ENCODE measurements at places on chromosomes 1 and 21.

- DNase-seq, result no peak
Measured at GRCh38 chr1:11448373-11449099, 30.4 kb upstream of the DISP3 start.

DNA sequence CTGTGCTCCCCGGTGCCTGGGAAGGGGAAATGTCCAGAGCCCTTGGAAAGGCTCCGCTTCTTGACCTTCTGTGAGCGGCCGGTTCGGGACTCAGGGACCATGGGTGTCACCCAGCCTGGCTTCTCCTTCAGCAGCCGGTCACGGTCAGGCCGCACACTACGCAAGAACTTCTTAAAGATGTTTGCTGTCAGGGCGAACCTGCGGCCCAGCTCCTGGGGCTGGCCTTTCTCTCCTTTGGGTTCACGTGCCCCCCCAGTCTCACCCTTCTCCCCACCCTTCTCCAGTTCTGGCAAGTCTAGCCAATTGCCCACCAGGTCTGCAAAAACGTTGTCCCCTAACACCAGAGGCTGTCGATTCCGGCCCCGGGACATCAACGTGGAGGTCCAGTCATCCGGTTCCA is 12.1 kb downstream of the INKA2 start:
- DNase-seq, result no peak

- no peak for DNase-seq
Measured at GRCh38 chr1:46064708-46065107, 67.7 kb downstream of the PIK3R3 start.

DNA sequence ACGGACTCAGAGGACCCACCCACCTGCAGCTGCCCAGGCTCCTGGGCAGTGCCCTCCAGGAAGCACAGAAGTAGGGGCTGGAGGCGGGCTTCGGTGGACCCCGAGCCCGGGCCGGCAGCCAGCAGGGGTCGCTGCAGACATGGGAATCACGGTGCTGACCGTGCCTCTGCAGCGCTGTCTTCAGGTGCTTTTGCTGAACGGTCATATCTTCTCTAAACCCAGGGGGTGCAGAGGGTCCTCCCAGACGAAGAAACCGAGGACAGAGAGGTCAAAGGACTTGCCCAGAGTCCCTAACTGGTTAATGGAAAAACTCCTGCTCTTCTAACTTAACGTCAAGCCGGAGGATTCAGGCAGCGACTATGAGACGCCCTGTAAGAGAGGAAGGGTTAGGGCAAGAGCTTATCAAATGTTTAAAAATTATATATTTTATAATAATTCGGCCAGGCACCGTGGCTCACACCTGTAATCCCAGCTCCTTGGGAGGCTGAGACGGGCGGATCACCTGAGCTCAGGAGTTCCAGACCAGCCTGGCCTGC is 21.5 kb upstream of the LEFTY2 start:
- DNase-seq, result peak; percentile 44

DNA sequence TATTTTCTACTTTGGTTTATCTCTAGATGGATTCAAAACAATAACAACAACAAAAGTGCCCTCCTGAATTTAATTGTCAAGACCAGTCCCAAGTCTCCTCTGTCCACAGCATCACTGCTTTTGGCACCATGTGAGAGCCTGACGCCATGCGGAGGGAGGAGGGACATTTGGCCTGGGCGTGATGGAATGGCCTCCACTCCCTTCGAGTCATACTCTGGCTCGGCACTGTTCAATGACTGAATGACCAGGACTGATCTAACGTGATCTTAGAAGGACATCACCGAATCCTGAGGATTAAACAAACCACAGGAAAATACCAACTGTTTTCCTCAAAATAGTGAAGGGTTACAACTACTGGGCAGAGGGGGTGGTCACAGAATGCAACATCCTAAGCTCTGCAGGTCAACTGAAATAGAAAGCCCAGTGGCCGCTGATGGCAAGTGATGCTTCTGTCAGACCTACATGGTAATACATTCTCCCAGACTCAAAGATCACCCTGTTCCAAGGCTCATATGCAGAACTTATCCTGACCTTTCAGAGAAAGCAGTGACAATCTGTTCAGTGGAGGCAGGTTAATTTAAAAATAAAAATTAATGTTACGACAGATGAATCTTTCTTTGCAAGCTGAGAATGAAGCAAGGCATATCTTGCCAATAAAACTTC is 19.1 kb downstream of the SRSF4 start:
- DNase-seq, result no peak

DNA sequence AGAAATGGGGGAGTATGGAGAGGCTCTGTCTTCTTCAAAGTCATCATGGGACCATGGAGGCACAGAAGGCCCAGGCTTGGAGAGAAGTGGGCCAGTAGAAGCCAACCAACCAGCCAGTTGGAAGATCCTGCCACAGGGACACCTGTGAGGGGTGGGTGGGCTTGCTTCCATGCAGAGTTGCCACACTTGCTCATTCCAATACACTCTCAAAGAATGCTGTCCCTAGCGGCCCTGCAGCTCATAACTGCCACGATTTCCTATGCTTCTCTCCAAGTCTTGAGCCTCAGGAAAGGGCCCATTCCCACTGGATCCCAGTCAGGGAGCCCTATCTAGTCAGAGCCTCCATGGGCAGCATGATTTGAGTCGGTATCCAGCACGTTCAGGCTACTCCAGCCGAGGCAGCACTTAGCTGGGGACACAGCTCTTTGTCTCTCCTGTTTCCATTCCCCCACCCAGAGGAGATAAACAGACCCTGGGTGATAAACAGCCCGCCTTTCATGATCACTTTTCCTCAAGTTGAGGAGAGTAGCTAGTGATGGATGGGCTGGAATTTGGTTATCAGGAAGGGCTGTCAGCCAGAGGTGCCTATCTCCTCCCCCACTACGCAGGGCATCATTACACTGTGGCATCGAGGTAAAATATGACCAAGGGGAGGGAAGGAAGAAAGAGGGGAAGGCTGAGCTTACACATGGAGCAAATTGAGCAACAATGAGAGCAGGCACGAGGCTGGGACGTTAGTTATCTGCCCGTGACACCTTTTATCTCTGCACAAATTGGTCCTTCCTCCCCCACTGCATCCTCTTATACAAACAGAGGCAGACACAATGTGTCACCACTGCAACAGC is 64.6 kb downstream of the ERI3 start:
- DNase-seq, result no peak

DNA sequence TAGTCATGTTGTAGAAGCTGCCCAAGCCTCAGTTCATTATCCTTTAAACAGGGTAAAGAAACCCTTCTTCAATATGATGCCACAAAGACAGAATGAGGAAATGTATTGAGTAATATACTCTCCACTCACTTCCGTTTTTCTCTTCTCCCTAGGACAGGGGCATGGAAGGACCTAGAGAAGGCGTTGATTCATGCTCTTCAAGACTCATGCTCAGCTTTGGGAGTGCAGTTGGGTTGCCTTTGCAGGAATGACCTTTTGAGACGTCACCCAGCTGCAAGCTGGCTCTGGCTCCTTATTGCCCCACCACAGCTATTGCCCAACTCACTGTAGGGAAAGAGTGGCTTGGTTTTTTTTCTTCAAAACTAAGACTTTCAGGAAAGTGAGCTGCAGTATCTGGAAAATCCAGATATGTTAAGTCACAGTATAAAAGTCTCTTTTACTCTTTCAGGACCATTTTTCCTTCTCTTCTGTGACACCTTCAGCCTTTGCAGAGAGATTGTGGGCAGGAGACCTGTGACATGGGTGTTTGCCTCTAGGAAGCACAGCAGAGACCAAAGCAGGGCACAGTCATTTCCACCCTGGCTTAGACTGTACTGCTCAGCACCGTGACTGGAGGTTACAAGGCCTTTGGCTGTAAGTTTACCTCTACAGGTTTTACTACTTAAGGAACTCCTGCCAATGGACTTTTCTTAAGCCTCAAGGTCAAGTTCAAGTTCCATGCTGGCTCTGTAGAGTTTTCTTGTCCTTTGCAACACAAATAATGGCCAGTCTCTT is 39.5 kb downstream of the XCL2 start:
- no peak for DNase-seq

DNA sequence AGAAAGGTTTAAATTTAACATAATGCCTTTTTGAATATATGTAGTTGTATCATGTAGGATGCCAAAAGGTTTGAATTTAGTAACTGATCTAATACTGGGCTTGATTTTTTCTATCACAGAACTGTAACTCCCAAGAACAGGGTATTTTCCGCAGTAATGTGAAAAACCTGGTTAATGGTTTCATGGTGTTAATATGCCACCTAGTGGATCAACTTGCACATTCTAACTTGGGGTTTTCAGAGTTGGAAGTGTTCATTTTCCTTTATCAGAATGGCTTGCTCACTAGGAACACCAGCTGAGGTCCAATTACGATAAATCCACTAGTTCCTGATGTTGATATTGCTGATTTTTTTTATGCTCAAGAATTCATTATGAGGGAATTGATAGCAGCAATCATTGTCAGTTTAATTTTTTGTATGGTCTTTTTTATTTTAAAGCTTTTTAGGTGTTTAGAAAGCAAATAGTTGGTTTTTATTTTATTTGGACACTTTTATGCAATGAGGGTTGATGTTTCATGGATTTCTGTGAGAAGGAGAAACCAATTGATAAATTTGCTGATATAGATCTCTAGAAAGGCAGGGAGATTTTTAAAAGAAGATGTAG is 157.2 kb downstream of the PLA2G4A start:
- DNase-seq, result no peak

- DNase-seq, result no peak
Measured at GRCh38 chr1:163039707-163040093, 29.5 kb upstream of the RGS4 start.

GRCh38 chr1:74771913-74772515 is 39.1 kb downstream of the TYW3 start:
- DNase-seq, result no peak

DNA sequence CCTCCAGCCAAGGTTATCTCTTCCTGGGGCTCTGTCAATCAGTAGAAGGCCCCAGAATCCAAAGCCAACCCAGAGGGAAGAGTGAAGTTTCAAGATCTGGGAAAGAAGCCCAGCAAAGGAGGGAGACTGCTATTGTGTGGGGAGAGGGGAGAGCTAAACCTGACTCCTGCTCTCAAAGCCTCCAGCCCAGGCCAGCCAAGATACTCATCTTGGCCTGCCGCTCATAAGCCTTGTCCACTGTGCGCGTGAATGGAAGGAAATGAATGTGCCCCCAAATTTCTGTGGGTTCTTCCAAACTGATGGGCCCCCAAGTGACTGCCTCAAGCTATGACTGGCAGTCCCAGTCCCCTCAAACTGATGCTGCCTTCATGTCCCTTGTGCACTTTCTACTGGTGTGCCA is 2.0 kb downstream of the PLXNA2 start:
- DNase-seq, result no peak

- no peak for DNase-seq
Measured at GRCh38 chr21:16294128-16294527, 564.3 kb downstream of the USP25 start.

DNA sequence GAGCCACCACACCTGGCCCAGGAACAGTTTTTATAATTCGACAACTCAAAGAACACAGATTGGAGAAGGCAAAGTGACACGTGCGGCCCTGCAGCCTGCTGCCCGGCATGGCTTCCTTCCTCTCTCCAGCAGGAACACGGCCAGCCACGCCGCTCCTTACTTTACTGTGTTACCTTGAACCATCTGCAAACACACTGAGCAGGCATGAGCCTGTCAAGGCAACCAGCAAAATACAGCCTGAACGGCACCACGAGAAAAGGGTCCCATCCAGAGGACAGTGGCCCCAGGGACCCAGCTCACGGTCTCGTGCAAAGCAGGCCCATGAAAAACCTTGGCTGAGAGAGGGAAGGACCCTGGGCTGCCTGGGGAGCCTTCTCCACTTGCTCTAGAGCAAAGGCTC is 38.8 kb downstream of the NPHP4 start:
- no peak for DNase-seq

DNA sequence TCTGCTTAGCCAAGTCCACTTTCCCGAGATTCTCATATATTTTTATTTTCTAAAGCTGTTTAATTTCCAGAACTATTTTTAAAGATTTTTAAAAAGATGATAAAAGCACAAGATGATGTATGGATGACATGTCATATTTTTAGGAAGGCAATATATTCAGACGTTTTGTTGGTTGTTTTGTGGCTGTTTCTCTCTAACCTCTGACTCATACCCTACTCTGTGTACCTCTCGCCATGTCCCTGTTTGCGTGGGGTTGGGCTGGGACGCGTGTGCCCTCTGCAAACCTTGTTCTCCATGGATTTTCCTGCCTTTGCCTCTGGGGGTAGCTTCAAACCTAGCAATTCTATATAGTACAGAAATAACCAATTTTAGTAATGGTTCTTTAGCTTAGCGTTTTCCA is 132.0 kb downstream of the GALNT2 start:
- DNase-seq, result no peak

- DNase-seq, result no peak
Measured at GRCh38 chr1:176826265-176826664, 338.2 kb downstream of the ASTN1 start.

GRCh38 chr21:28253338-28253737 is 739.3 kb downstream of the LTN1 start:
- DNase-seq, result no peak

DNA sequence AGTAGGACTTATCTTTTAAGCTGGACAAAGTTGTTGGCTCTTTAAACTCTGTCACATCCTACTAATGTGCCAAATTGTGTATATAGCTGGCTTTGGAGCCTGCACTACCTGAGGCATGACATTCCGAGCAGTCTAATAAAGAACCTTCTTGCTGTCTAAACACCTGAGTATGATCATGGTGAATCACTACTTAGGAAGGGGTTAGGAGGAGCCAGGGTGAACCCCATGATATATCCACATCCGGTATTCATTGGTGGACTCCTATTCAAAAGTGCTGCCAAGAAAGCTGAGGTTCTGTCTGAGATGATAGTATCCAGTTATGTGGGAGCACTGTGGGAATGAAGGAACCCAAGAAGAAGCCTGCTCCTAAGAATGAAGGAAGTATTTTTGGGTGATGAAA is 27.1 kb downstream of the CRNN start:
- DNase-seq, result no peak

DNA sequence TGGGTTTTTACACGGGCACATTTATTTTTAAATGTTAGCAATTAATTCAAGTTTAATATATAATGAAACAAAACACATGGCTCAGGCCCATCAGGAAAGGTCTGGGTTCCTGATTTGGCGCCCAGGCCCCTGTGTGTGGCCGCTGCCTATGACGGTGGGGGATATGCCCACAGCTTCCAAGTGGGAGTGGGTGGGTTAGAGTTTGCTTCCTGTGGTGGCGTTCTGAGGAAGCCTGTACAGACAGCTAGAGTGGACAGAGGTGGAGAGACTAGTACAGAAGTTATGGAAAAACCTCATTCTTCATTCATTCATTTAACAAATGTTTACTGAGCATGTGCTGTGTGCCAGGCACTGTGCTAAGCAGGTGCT is 22.4 kb upstream of the EPS8L3 start:
- no peak for DNase-seq

GRCh38 chr1:47630346-47630745 is 192.5 kb downstream of the FOXD2 start:
- no peak for DNase-seq

GRCh38 chr1:116521186-116521585 is 49.6 kb downstream of the CD58 start:
- no peak for DNase-seq

- no peak for DNase-seq
Measured at GRCh38 chr1:116694524-116694923, 27.0 kb upstream of the IGSF3 start.

GRCh38 chr1:79945391-79945790 is 938.9 kb upstream of the ADGRL4 start:
- no peak for DNase-seq

All from stimulated activated CD8-positive, alpha-beta memory T cell treated with anti-CD3 and anti-CD28 coated beads, Interleukin-7, amount 100 ng/mL, for 1 hour (primary cell).